T-helper 17 cell (primary cell): ENCODE measurements at places on chromosomes 7 and 10.

GRCh38 chr7:2010101-2010500 is 222.6 kb downstream of the MAD1L1 start:
- no peak for DNase-seq

DNA sequence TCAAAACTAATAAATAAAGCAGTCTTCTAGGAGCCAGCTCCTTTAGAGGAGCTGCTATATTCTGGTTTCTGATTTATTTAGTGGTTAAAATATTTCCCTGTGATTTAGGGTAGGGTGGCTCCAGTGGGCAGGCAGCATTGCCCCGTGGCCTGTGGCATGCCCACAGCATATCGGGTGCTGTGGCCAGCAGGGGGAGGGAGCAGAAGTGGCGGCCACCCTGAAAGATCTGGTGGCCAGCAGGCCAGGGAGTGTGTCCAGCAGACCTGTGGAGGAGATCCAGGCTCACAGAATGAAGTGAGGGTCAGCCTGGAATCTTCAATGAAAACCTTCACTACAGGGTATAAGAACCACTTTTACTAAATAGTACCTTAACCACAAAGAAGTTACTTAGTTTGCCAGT is 189.2 kb downstream of the TAX1BP1 start:
- no peak for DNase-seq

- DNase-seq = no peak
Observed at GRCh38 chr7:77549106-77549870, 12.2 kb downstream of the PTPN12 start.

- peak; percentile 13 for DNase-seq
Observed at GRCh38 chr7:98831641-98832221, 38.1 kb downstream of the TMEM130 start.

DNA sequence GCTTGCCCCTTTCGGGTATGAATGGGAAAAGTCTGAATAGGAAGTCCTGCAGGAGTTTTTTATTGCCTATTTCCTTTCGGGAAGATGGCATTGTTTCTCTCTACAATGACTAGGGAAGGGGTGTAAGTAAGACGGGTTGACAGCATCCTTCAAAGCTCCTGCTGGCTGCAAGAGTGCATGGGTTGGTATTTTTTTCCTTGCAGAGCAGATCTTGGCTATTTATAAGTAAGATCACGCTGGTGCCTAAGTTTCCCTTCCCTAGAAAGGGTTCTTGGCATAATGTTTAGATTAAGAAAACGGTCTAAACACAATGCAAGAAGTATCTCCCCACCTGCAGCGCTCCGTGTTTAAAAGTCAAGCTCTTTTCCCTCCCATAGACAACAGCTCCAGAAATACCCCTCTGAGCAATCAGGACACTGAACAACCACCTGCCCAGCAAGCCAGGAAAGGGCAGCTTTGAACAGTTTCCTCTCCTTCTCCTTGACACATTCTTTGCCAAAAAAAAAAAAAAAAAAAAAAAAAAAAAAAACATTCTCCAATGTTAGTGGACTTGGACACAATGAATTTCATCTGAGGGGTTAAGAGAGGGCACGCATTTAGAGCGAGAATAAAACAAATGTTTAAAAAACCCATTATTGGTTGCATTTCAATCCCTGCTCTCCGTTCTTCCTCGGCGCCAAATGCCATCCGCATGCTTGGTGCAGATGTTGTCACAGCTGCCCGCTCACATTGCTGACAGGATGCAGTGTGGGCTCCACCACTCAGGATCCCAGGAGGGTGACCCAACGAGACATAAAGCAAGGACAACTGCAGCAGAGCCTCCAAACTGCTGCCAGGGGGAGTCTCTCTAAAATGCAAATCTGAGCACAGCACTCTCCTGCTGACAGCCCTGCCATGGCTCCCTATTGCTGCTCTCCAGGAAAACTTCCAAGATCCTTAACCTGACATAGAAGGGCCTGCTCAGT is 427.4 kb upstream of the MGMT start:
- DNase-seq = no peak
